Trophoblast cell (in vitro differentiated cells and primary cell): ENCODE measurements at places on chromosomes 5 and 9.
A peak's percentile ranks its signal among the peaks of the same experiment; 100 is the strongest.

- no peaks in the 10 kb centered on the region for H3K27me3 ChIP-seq
- H3K4me1 ChIP-seq, result peaks cover 7% of the 10 kb centered on the region
- H3K36me3 ChIP-seq, result no peaks in the 10 kb centered on the region
- H3K4me3 ChIP-seq, result no peak overlapping the region
These were observed 302.4 kb upstream of the ZNF462 start for GRCh38 chr9:106560540-106560939.

- peak; percentile 98 for DNase-seq
- no peak within 1 kb of the TSS for H3K27ac ChIP-seq
- peaks cover 21% of the 10 kb centered on the region for H3K27me3 ChIP-seq
These were observed at the start of gene ANKRD18A for GRCh38 chr9:38620483-38621433. Gene ANKRD18A, minus strand, starts transcription at chr9:38620596. Its CDS starts 311 bp downstream, at chr9:38620285.

- no peaks in the 10 kb centered on the region for H3K36me3 ChIP-seq
- H3K27ac ChIP-seq, result no peak overlapping the region
- no peak for DNase-seq
- H3K4me3 ChIP-seq, result no peak overlapping the region
- peaks cover 4% of the 10 kb centered on the region for H3K27me3 ChIP-seq
- no peaks in the 10 kb centered on the region for H3K4me1 ChIP-seq
These were observed 8.5 kb downstream of the FBP1 start for GRCh38 chr9:94630833-94631232.

GRCh38 chr5:84724683-84725082, 340.0 kb upstream of the EDIL3 start:
- H3K4me1 ChIP-seq, result no peaks in the 10 kb centered on the region
- H3K27me3 ChIP-seq, result no peaks in the 10 kb centered on the region
- H3K4me3 ChIP-seq, result no peak overlapping the region
- DNase-seq, result no peak
- no peak overlapping the region for H3K27ac ChIP-seq
- H3K36me3 ChIP-seq, result no peaks in the 10 kb centered on the region

GRCh38 chr9:109707355-109707754, 72.6 kb upstream of the PALM2AKAP2 start:
- no peak overlapping the region for H3K4me3 ChIP-seq
- DNase-seq, result peak; percentile 15
- H3K36me3 ChIP-seq, result no peaks in the 10 kb centered on the region
- no peak overlapping the region for H3K27ac ChIP-seq

DNA sequence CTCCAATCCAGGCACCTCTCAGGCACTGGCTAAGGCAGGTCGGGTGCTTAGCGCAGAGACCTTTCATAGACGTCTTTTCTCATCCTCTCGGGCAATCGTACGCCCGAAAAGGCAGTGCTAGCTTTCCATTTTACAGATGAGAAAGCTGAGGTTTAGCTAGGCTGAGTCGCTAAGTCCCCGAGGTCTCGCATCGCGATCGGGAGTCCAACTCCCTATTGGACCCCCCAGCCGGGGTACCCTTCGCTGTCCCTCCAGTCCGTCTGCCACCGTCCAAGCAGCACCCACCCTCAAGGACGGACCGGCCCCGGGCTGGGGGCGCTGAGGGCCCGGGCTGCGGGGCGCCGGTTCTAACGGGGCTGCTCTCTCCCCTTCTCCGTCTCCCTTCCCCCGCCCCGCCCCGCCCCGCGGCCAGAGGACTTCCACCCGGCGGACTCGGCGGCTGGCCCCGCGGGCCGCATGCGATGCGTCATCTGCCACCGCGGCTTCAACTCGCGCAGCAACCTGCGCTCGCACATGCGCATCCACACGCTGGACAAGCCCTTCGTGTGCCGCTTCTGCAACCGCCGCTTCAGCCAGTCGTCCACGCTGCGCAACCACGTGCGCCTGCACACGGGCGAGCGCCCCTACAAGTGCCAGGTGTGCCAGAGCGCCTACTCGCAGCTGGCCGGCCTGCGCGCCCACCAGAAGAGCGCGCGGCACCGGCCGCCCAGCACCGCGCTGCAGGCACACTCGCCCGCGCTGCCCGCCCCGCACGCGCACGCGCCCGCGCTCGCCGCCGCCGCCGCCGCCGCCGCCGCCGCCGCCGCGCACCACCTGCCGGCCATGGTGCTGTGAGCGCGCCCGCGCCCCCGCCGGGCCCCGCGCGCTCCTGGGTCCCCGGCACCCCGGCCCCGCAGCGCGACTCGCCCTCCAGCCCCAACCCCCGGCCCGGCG, 12.5 kb upstream of the EXOSC2 start:
- H3K4me3 ChIP-seq, result peak overlapping the region; percentile 77
- peak; percentile 94 for DNase-seq
- no peak overlapping the region for H3K27ac ChIP-seq
- H3K4me1 ChIP-seq, result peaks cover 13% of the 10 kb centered on the region
- peaks cover 22% of the 10 kb centered on the region for H3K27me3 ChIP-seq
- no peaks in the 10 kb centered on the region for H3K36me3 ChIP-seq

GRCh38 chr5:377326-377981, 55.9 kb downstream of the AHRR start:
- peaks cover 9% of the 10 kb centered on the region for H3K4me1 ChIP-seq
- H3K36me3 ChIP-seq, result no peaks in the 10 kb centered on the region
- H3K27me3 ChIP-seq, result peaks cover 11% of the 10 kb centered on the region
- DNase-seq, result no peak
- H3K4me3 ChIP-seq, result no peak overlapping the region
- H3K27ac ChIP-seq, result no peak overlapping the region

DNA sequence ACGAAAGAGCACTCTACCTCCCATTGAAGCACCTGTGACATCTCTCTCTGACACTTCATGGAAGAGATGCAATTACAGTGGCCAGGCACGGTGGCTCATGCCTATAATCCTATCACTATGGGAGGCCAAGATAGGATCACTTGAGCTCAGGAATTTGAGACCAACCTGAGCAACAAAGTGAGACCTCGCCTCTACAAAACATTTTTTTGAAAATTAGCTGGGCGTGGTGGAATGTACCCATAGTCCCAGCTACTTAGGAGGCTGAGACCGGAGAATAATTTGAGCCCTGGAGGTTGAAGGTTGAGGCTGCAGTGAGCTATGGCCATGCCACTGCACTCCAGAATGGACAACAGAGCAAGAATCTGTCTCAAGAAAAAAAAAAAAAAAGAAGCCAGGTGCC, 45.5 kb downstream of the GLDC start:
- H3K27ac ChIP-seq, result no peak overlapping the region
- no peaks in the 10 kb centered on the region for H3K27me3 ChIP-seq
- no peaks in the 10 kb centered on the region for H3K36me3 ChIP-seq
- DNase-seq, result peak; percentile 91
- H3K4me1 ChIP-seq, result no peaks in the 10 kb centered on the region

DNA sequence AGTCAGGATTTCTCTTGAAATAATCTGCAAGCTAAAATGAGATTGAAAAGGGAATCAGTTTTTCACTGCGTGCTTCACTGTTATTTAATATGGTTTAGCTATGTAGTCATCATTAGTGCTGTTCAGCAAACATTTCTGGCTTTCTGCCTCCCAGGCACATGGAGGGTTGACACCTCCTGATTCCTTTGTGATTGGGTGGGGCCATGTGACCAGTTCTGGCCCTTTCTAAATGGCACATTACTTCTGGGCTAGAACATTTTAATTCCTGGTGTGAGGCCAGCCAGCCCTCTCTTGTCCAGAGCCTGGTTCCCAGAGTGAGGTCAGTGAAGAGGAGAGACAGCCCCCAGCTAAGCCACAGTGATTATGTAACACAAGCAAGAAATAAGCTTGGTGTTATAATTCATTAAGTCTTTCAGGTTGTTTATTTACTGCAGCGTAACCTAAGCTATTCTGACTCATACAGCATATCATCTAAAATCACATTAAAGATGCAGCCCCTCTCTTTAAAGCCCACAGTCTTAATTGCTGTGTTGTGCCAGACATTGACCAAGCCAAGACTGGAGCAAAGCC, 17.4 kb upstream of the ARSI start:
- H3K27ac ChIP-seq, result peak overlapping the region; percentile 20
- peak; percentile 85 for DNase-seq
- H3K4me3 ChIP-seq, result no peak overlapping the region
- H3K27me3 ChIP-seq, result no peaks in the 10 kb centered on the region
- H3K36me3 ChIP-seq, result no peaks in the 10 kb centered on the region

DNA sequence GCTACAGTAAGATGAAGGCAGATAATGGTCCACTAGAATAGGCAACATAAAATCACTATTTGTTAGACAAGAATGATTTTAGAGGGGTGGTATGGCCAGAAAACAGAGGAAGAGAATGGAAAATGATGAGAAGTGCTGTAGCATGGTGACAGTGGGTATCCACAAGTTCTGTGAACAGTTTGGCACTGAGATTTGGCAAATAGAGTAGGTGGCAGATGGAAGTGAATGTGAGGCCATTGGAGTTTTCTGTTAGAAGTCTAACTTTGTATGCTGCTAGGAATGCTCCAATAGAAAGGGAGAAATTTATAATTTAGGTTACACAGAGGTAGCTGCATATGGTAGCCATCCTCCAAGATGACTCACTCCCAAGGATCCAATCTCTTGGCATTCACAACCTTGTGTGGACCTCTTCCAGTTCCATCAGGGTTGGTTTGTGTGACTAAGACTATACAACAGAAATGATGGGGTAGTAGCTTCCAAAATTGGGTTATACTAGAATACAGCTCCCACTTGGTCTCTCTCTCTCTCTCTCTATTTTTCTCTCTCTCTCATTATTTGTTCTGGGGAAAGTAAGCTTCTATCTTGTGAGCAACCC, 646.9 kb upstream of the ZNF608 start:
- no peaks in the 10 kb centered on the region for H3K36me3 ChIP-seq
- no peak for DNase-seq
- no peaks in the 10 kb centered on the region for H3K27me3 ChIP-seq
- no peaks in the 10 kb centered on the region for H3K4me1 ChIP-seq

DNA sequence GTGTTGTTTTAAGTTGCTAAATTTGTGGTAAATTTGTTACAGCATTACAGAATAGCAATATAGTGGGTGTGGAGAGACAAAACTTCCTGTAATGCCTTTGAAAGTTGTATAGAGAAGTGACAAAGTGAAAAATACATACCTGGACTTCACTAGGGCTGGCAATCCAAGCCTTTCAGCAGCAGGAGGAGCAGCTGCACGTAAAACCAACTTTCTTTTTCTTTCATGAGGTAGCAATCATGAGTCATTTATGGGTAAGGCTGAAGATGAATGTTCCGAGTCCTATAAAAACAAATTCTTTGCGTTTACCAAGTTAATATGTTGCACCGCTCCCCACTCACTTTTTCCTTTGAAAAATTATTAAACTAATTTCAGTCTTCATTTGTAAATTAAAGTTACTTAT, 1138.2 kb downstream of the TAF11L14 start:
- no peaks in the 10 kb centered on the region for H3K36me3 ChIP-seq
- no peaks in the 10 kb centered on the region for H3K4me1 ChIP-seq
- no peak overlapping the region for H3K4me3 ChIP-seq
- DNase-seq, result peak; percentile 15

- no peaks in the 10 kb centered on the region for H3K36me3 ChIP-seq
- H3K4me3 ChIP-seq, result no peak overlapping the region
- H3K27ac ChIP-seq, result no peak overlapping the region
- no peak for DNase-seq
- no peaks in the 10 kb centered on the region for H3K4me1 ChIP-seq
These were observed 16.2 kb upstream of the FAT2 start for GRCh38 chr5:151607304-151607703.

- no peak overlapping the region for H3K27ac ChIP-seq
- no peaks in the 10 kb centered on the region for H3K36me3 ChIP-seq
- H3K4me3 ChIP-seq, result no peak overlapping the region
- DNase-seq, result no peak
These were observed 2.7 kb downstream of the LCN9 start for GRCh38 chr9:135665795-135666189.

DNA sequence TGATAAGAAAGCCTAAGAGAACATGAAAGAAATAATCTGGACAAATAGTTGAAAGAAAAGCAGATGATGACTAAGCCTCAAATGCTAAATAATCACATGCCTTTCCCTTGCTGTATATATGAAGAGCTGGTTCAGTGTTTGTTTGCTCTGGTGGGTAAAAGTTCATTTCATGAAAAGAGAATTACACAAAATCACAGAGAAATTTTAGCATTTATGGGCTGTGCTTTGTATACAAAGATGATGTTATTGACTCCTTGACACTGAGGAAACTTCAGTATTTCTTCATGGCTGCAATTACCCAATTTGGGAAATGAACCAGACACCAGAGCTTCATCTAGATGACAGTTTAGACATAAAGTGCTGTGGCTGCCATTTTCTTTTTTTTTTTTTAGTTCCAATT, 527.2 kb downstream of the NR2F1-AS1 start:
- H3K27me3 ChIP-seq, result no peaks in the 10 kb centered on the region
- H3K4me3 ChIP-seq, result no peak overlapping the region
- H3K27ac ChIP-seq, result no peak overlapping the region
- peak; percentile 10 for DNase-seq

DNA sequence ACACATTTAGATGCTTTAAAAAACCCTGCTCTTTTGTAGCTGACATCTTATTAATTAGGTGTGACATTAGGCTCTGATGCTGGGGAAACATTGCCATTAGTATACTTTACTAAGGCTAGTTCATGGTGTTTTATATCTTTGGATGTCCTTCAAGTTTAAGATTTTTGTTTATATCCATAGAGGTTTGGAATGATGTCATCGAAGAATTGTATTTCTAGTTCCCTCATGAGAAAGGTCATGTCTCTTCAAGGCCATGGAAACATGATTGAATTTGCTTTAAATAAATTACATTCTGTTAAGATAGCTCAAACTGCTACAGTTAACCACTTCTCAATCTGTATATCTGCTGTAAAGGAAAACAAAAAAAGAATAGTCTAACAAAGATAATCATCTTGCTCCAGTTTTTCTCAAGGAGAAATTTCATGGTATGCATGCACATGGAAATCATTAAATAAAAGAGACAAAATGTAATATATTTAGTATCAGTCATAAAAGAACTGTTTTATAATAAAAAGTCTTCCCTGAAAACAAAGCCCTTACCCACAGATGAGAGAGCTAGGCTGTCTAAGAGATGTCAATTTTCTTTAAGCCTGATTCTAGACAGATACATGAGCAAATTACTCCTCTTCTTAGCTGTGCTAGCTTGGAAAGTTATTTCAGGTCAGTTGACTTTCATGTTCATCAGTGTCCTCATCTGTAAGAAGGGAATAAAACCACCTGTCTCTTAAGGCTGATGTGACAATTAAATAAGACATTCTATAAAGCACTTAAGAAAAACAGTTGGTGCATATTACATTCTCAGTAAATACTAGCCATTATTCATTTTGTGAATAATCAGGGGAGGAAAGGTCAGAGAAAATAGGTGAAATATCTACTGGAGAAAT, 25.0 kb upstream of the STARD4 start:
- no peaks in the 10 kb centered on the region for H3K36me3 ChIP-seq
- no peak for DNase-seq
- H3K27me3 ChIP-seq, result no peaks in the 10 kb centered on the region
- no peak overlapping the region for H3K27ac ChIP-seq
- no peak overlapping the region for H3K4me3 ChIP-seq
- H3K4me1 ChIP-seq, result no peaks in the 10 kb centered on the region

GRCh38 chr5:160071516-160071915, 47.7 kb downstream of the PWWP2A start:
- H3K4me3 ChIP-seq, result no peak overlapping the region
- H3K36me3 ChIP-seq, result no peaks in the 10 kb centered on the region
- no peak overlapping the region for H3K27ac ChIP-seq

GRCh38 chr5:33834334-33834733, 57.5 kb downstream of the ADAMTS12 start:
- no peak overlapping the region for H3K4me3 ChIP-seq
- no peaks in the 10 kb centered on the region for H3K27me3 ChIP-seq
- no peak for DNase-seq
- no peak overlapping the region for H3K27ac ChIP-seq
- H3K36me3 ChIP-seq, result no peaks in the 10 kb centered on the region
